ENCODE measurements at places on chromosomes 2 and 18.

DNA sequence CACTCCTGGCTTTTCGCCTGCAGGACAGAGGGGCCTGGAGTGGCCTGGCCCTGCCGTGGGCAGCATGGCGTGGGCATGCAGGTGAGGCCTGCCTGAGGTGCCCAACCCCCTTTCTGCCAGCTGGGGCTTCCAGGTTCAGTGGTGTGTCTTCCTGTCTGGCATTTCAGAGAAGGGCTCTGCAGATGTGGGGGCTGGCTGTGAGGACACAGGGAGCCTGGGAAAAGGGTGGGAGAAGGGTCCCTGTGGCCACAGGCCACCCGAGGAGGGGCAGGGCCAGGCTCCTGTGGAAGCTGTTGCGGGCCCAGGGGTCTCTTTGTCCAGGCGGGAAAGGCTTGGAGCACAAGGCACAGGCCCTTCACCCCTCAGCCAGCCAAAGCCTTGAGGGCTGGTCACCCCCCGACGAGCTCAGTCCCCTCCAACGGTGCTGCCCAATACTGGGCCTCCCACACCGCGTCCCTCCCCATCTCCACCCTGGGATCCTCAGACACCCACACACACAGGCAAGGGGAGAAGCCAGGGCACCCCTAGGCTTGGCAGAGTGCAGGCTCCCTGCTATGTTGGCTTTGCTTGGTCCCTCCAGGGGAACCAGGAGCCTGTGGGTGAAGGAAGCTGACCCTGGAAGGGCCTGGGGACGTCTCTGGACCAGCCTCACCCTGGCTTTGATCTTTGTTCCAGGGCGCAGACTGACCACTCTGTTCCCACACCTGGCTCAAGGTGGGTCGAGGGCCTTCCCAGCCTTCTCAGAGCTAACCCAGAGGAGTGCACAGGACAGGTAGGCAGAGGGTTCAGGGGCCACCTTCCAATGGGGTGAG, 3.7 kb upstream of the AQP12A start:
- no peak overlapping the region for H3K4me3 ChIP-seq
- no peaks in the 10 kb centered on the region for H3K27me3 ChIP-seq

DNA sequence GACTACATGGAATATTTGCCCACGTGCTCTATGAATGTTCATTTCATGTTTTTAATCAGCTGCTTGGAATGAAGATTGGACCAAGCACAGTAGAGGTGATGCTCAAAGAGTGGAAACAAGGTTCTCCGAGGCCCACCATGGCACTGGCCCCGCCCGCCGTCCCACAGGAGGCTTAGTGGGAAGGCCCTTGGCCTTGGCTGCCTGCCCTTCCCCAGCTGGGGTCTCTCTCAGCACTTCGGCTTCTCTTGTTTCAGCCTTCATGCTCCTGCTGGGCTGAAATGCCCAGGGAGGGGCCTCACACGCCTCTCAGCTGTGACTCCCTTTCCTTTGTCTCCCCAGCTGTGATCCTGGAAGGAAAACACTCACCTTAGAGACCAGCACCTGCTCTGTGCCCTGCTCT, 833.2 kb downstream of the GALR1 start:
- H3K27ac ChIP-seq, result no peak overlapping the region
- H3K4me3 ChIP-seq, result no peak overlapping the region
- H3K27me3 ChIP-seq, result no peaks in the 10 kb centered on the region
- H3K36me3 ChIP-seq, result no peaks in the 10 kb centered on the region
- DNase-seq, result no peak

- no peak overlapping the region for H3K4me3 ChIP-seq
- H3K4me1 ChIP-seq, result peaks cover 7% of the 10 kb centered on the region
- H3K36me3 ChIP-seq, result no peaks in the 10 kb centered on the region
- peaks cover 37% of the 10 kb centered on the region for H3K27me3 ChIP-seq
- no peak for DNase-seq
- no peak overlapping the region for H3K27ac ChIP-seq
Observed at GRCh38 chr2:198376677-198377076, 572.3 kb downstream of the PLCL1 start.

GRCh38 chr2:206108713-206109112, 22.7 kb upstream of the INO80D start:
- DNase-seq, result no peak
- no peaks in the 10 kb centered on the region for H3K4me1 ChIP-seq
- H3K4me3 ChIP-seq, result no peak overlapping the region
- no peaks in the 10 kb centered on the region for H3K27me3 ChIP-seq

DNA sequence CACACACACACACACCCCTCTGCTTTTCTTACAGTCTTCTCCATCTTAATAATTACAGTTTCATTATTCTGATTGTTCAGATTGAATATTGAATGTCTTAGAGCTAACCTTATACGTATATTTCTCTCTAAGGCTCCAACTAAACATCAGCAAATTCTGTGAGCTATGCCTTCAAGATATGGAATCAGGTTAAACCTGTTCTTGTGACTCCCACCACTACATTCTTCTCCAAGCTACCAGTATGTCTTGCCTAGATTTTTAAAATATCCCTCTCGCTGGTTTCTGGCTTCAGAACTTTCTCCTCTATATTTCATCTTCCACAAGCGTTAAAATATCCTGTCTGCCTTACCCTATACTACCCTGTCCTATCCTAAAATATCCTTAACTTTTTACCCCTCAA, 1346.4 kb upstream of the CDH2 start:
- no peak overlapping the region for H3K27ac ChIP-seq
- no peak overlapping the region for H3K4me3 ChIP-seq
- no peak for DNase-seq
- no peaks in the 10 kb centered on the region for H3K36me3 ChIP-seq
- no peaks in the 10 kb centered on the region for H3K4me1 ChIP-seq
- no peaks in the 10 kb centered on the region for H3K27me3 ChIP-seq

DNA sequence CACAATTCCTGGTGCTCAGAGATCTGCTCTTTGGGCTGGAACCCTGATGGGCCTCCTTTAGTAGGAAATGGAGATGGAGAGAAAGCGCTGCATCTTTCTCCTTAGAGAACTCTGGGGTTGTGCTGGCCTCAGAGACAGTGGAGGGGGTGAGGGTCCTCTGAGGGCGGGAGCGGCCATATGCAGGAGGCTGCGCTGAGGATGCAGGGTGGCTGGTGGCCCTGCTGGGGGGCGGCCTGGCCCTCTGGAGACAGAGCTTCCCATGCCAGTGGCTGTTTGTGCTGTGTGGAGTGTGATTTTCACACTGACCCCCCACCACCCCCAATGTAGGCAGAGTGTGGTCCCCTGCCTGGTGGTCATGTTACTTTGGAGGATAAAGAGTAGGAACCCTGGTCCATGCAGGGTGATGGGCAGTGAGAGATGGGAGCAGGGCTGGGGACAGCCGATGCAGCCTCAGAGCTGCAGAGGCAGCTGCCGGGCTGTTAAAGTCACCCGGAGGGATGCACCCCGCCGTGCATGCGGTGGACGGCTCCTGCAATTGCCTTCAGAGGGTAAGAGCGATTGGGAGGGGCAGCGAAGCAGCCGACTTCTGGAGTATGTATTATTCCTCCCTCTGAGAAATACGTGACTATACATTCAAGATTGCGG, 194.6 kb downstream of the FAM210A start:
- H3K4me3 ChIP-seq, result no peak overlapping the region
- DNase-seq, result no peak
- no peaks in the 10 kb centered on the region for H3K27me3 ChIP-seq
- H3K27ac ChIP-seq, result no peak overlapping the region
- peaks cover 32% of the 10 kb centered on the region for H3K4me1 ChIP-seq

DNA sequence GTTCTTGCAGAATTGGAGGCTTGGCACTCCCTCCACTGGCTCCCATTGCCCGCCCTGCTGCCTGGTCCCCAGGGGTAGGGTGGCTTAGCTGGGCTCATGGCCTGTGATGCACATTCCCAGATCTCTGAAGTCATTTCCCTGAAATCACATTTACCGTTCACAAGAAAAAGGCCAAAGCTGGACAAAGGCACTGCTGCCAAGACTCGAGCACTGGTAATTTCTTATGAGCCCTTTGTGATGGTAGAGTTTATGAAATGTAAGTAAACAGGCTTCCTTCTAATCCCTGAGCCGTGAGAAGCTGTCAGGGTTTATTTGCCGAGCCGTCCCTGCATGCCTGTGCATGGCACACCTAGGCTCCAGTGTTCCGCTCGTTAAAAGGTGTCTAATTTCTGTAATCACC, 247.2 kb upstream of the EPAS1 start:
- H3K4me1 ChIP-seq, result peaks cover 5% of the 10 kb centered on the region
- peaks cover 3% of the 10 kb centered on the region for H3K36me3 ChIP-seq
- H3K4me3 ChIP-seq, result no peak overlapping the region
- DNase-seq, result no peak
- no peaks in the 10 kb centered on the region for H3K27me3 ChIP-seq

GRCh38 chr18:3498698-3499471, 48.9 kb downstream of the TGIF1 start:
- no peaks in the 10 kb centered on the region for H3K36me3 ChIP-seq
- peak; percentile 23 for DNase-seq
- H3K27me3 ChIP-seq, result peaks cover 46% of the 10 kb centered on the region
- no peak overlapping the region for H3K27ac ChIP-seq

DNA sequence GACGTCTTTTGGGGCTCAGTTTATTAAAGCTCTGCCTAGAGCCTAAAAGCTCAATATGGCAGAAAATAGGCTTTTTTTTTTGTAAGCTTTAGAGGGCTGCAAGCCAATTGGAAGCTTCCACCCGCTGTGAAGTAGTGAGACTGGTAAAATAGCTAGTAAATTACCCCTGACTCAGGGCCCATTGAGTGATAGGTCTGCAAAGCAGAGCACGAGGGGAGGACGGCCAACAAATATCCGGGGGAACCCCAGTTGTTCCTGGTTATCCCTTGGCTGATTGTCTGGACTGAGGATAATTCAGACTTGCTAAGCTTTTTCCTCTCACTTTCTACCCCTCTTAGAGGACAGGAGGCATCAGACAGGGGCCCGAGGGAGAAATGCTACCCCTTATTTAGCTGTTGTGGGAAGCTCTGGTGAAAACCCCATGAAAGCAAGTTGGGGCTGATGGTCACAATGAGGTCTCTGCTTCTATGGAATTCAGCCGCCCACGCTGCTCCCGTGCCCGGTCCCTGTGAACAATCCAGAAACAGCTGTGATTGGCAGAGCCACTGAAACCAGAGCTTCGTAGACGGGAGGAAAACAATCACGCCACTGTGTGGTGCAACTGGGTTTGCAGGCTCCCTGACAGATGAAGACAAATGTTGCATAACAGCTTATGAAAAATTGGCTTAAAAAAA, 141.9 kb upstream of the LGALSL start:
- H3K27ac ChIP-seq, result no peak overlapping the region
- peaks cover 3% of the 10 kb centered on the region for H3K4me1 ChIP-seq
- no peak for DNase-seq
- no peaks in the 10 kb centered on the region for H3K36me3 ChIP-seq

DNA sequence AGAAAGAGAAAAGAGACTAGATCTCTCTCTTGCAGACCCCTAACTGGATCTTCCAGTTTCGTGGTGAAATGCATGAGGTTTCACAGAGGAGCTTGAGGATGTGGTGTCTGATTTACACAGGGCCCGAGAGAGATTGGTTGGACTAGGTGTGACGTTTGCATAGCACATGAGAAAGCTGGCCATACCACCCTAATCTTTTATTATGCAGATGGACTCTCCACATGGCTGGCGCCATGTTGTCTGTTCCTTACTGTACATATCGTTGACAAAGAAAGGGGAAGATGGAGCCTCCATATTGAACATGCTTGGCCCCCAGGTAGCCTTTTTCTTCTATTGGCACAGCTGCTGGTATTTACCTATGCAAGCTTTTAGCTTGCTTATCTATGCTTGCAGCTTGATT, 27.5 kb upstream of the PGAP1 start:
- H3K27me3 ChIP-seq, result peaks cover 8% of the 10 kb centered on the region
- no peak for DNase-seq
- no peaks in the 10 kb centered on the region for H3K36me3 ChIP-seq
- no peak overlapping the region for H3K27ac ChIP-seq
- H3K4me3 ChIP-seq, result no peak overlapping the region

- no peak overlapping the region for H3K27ac ChIP-seq
- no peaks in the 10 kb centered on the region for H3K4me1 ChIP-seq
- peaks cover 14% of the 10 kb centered on the region for H3K27me3 ChIP-seq
Observed at GRCh38 chr2:217151509-217152206, 291.8 kb upstream of the TNP1 start.

- no peak overlapping the region for H3K4me3 ChIP-seq
- no peaks in the 10 kb centered on the region for H3K4me1 ChIP-seq
- H3K36me3 ChIP-seq, result no peaks in the 10 kb centered on the region
Observed at GRCh38 chr2:155653176-155653575, 679.3 kb downstream of the NR4A2 start.

- no peak overlapping the region for H3K27ac ChIP-seq
- no peak overlapping the region for H3K4me3 ChIP-seq
- no peaks in the 10 kb centered on the region for H3K27me3 ChIP-seq
- peaks cover 11% of the 10 kb centered on the region for H3K36me3 ChIP-seq
- no peak for DNase-seq
Observed at GRCh38 chr2:7029291-7030059, 112.3 kb downstream of the RNF144A start.

DNA sequence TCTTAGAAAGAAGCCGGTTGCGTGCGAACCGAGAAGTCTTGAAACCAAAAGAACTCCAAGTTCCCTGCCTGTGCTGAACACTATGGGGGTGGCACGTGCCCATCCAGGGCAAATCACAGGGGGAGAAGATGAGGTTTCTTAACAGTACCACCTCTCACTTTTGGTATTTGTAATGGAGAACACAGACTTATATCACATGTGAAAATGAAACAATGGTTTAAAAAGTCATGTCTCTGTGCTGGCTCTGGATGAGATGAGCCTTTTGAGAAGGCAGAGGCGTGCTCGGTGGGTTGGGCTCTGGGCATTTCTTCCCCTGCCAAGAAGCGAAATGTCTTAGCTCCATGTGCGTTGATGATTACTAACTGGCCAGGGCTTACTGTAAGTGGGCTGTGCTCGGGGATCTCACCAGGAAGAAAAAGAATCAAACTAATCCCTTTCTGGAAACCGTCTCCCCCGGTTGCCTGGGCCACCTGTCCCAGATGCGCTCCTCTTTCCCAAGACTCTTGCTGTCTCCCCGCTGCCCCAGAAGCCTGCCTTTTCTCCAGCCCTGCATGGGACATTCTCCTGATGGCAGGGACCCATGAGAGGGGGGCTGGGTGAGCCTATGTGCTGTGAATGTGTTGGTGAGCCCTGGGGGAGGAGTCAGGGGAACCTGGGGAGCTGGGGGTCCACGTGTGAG, 252.9 kb downstream of the PRKCE start:
- no peak overlapping the region for H3K27ac ChIP-seq
- peaks cover 2% of the 10 kb centered on the region for H3K4me1 ChIP-seq
- no peak overlapping the region for H3K4me3 ChIP-seq
- no peaks in the 10 kb centered on the region for H3K36me3 ChIP-seq
- H3K27me3 ChIP-seq, result no peaks in the 10 kb centered on the region

- no peaks in the 10 kb centered on the region for H3K36me3 ChIP-seq
- peaks cover 2% of the 10 kb centered on the region for H3K4me1 ChIP-seq
- peaks cover 13% of the 10 kb centered on the region for H3K27me3 ChIP-seq
- no peak overlapping the region for H3K4me3 ChIP-seq
- no peak overlapping the region for H3K27ac ChIP-seq
Observed at GRCh38 chr2:177765698-177766097, 306.9 kb downstream of the PDE11A start.

Data from activated naive CD8-positive, alpha-beta T cell treated with anti-CD3 and anti-CD28 coated beads for 36 hours (primary cell).